Right ventricle myocardium inferior (tissue), 1 donor: ENCODE measurements at places on chromosomes 4 and X. TPM values are rescaled to one million over a fixed set of nuclear protein-coding genes. Genes with fewer than 3 reads are reported as not detected.

DNA sequence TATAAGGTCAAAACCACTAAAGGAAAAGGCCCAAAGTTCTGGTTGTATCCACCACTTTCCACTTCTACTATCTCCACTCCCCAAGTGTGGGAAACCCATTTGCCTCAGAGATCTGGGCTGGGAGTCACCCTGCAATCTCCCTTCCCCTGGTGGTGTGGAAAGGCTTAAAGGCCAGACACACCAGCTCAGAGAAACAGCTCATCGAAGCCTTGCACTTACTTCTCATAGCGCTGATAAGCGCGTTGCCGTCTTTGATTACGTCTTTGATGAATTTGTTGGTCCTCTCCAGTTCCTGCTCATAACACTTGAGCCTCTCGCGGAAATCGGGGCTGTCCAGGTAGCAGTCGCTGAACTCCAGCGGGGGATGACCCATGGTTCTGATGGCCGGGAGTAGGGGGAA is 647 bp downstream of the OPHN1 start:
- DNase-seq, result no peak

DNA sequence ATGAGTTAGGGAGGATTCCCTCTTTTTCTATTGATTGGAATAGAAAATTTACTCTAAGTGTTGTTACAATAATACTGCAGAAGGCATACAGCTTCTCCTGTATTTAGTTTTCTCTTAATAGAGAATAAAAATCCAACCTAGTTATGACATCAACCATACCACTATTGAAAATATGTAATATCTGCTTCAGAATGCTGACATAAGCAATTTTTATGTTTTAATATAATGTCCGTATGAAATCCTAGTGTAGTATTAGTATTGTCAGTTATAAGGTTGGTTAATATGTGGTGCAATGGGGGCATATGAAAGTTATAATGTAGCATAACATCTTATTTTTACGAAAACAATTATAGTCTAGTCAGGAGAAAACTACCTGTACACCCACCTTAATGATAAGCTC is 68.2 kb downstream of the HEPH start:
- no peak for DNase-seq

DNA sequence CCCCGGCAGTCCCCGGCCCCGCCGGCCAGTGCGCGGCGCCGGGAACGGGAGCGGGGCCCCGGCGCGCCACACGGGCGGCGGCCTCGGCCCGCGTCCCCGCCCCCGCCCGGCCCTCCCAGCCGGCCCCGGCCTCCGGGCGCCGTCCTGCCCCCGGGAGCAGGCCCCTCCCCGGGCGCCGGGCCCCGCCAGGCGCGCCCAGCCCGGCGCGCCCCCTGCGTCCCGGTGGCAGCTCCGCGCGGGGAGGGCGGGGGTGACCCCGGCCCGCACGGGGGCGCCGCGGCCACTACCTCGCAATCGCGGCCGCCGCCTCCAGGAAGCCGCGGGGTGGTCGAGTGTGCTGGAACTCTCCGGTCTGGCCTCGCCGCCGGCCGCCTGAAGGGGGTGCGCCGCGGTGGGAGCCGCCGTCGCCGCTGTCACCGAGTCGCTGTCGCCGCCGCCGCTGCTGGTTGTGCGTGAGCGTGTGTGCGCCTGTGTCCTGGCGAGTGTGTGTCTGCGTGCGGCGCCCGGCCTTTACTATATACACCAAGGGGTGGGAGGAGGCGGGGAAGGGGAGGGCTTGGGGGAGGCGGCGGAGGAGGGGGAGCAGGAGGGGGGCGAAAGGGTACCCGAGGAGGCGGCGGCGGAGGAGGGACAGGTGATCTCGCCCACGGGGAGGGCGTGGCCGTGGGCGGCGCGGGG is at the start of gene RAI2:
Gene RAI2 (minus strand): TSS at position 488 of the 678 bp plus-strand sequence. CDS start 59,288 bp downstream, outside the sequence.
- DNase-seq, result peak; percentile 64

KLKB1 gene
- total RNA-seq, result 1.4 TPM

DNA sequence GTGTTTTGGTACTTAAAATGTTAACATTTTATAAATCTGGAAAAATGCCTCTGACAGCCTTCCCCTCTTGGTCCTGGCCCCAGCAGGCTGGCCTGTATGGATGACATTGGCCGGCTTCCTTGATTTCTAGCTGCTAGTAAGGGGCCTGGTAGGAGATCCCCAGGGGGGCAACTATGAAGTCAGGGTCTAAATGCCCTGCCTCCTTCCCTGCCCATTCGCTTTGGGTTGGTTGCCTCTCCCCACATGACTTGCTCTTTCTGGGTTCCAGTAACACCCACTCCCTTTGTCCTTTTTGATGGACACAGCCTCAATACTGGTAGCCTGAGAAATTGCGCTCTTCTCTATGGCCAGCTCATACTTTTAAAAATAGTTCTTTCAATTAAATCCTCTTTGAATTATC is 78.0 kb upstream of the MAD2L1 start:
- DNase-seq, result no peak

DNA sequence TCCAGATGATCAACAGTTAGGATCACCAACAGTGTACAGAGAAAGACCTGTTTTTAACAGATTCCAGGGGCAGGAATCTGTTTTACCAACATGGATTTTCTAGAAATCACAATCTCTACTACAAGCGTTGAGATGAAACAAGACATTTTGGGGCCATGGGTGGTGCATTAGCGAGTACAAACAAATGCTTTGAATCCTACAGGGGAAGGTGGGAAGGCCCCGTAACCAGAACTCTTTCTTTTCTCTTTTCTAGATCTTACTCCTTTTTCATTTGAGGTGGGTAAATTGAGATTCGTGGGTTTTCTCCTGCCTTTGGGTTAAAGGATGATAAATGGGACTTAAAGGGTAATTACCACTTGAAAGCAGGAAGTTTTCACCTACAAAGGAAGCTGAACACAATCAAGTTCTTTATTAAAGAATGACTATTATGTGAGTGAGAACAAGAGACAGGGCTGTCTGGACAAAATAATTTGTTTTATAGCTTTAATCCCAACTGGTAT is 189.9 kb upstream of the ANXA3 start:
- no peak for DNase-seq

GRCh38 chr4:54475546-54475945 is 182.2 kb upstream of the KIT start:
- no peak for DNase-seq

- no peak for DNase-seq
These were observed 241.1 kb downstream of the SPATA18 start for GRCh38 chr4:52292245-52292644.

GRCh38 chr4:74006009-74006476 is 7.6 kb upstream of the CXCL5 start:
- DNase-seq, result no peak

GRCh38 chr4:54840992-54841768 is 183.4 kb downstream of the KIT start:
- DNase-seq, result no peak
